HEK293T (cell line): ENCODE measurements at places on chromosomes 7 and 10.

- no peak for DNase-seq
Measured at GRCh38 chr10:43117031-43117776, 21.0 kb upstream of the CSGALNACT2 start.

- no peak for DNase-seq
Measured at GRCh38 chr7:111043561-111043960, 47.4 kb upstream of the LRRN3 start.

- no peak for DNase-seq
Measured at GRCh38 chr10:10213237-10213636, 804.4 kb upstream of the CELF2 start.

DNA sequence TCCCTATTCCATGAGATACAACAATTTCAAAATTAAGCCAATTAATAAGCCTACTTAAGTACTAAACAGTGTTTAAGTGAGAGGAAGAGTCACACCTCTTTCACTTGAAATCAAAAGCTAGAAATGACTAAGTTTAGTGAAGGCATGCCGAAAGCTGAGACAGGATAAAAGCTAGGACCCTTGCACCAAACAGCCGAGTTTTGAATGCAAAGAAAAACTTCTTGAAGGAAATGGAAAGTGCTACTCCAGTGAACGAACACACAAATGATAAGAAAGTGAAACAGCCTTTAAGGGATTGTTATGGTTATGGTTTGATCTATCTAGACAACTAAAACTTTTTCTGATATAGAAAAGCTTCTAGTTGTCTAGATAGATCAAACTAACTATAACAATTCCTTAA lies 135.4 kb upstream of the KMT2E start:
- DNase-seq: no peak

GRCh38 chr10:87875929-87876571 lies 12.6 kb downstream of the PTEN start:
- no peak for DNase-seq

DNA sequence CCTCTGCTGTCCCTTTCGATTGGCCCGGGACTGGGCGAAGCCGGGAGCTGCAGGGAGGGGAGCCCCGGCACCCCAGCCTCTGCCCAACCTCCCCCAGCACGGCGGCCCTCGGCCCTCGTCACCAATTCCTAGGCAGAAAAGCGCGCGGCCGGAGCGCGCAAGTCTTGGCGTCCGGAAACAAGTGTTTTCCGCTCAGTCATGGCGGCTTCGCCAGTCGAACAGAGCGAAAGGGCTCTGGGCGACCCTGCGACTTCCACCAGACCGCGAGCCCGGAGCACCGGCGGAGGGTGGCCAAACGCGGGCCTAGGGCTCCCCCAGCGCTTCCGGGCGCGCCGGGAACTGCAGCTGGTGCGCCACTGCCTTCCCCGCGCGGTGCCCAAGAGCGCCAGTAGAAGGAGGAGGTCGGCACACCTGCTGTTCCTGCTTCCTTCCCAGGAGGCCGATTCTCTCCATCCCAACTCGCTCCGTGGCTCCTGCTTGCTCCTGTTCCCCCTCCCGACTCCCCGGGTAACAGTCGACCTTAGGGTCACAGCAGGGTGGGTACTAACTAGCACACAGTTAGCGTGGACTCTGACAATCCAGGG lies 729.9 kb downstream of the ZWINT start:
- peak; percentile 73 for DNase-seq

DNA sequence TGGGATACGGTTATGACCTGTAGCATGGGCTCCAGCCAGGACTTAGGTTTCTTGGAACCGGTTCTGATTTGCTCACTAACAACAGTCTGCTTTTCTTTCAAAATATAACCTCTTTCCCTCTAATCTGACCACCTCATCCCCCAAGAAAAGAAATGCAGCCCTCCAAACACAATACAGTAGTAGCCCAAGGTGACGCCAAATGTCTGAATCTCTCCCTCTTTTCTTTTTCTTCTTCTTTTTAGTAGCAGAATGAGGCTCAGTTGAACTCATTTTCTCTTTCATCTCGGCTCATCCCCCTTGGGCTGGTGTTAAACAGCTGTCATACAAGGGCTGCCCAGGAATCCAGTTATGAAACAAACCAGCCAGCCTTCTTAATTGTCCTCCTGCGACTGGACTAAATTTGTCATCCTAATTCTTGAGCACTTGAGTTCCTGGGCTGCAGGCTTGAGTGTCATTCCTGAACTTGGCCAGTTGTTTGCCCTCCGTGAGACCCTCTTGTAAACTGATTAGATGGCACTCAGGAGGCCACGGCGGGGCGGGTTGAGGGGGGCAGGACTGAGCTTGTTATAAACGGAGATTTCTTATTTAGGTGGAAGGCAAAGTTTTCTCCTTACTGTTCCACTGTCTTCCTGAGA lies 94.8 kb downstream of the SORCS3 start:
- no peak for DNase-seq
